ENCODE measurements at places on chromosomes 5 and 9.

DNA sequence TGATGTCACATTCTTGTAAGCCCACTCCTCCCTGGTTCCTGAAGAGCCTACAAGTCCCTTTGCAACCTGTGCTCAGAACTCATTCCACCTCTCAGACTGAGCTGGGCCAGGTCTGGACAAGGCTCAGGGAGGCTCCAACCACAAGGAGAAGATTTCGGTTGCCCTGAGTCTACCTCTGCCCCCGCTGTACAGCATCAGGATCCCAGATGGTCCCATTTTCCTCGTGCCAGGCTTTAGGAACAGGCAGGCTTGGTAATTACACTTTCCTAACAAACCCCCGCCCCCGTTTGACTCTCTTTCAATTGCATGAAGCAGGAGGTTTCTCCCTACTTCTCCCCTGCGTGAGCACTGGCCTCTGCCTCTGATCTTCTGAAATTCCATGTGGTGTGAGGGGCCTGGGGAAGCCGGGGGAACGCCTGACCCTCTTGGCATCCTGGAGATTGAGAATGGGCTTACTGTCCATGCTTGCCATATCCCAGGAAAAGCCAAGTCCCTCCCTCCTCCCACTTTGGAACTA, 86.9 kb upstream of the CTNNA1 start:
- H3K36me3 ChIP-seq, result no peaks in the 10 kb centered on the region
- no peak for DNase-seq
- no peak overlapping the region for H3K27ac ChIP-seq

DNA sequence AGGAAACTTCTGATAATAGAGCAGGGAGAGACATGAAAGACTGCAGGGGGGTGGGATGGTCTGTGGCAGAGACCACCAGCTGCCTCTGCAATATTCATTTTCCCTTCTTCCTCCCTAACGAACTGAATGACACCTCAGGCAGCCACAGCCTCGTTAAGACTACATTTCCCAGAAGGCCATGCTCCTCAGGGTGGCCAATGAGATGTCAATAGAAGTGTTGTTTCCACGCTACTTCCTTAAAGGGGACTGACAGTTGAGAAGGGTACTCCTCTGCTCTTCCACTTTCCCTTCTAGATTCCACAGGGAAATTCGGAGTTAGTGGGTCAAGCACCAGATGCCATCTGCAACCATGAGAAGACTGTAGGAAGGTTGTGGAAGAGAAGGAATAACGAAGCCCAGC, 52.0 kb upstream of the DAPK1 start:
- peaks cover 5% of the 10 kb centered on the region for H3K4me1 ChIP-seq
- no peaks in the 10 kb centered on the region for H3K36me3 ChIP-seq
- no peaks in the 10 kb centered on the region for H3K27me3 ChIP-seq
- peak; percentile 42 for DNase-seq

GRCh38 chr9:131608493-131609037, 63.2 kb downstream of the PRRT1B start:
- no peak overlapping the region for H3K4me3 ChIP-seq
- H3K27me3 ChIP-seq, result no peaks in the 10 kb centered on the region
- peaks cover 75% of the 10 kb centered on the region for H3K36me3 ChIP-seq

DNA sequence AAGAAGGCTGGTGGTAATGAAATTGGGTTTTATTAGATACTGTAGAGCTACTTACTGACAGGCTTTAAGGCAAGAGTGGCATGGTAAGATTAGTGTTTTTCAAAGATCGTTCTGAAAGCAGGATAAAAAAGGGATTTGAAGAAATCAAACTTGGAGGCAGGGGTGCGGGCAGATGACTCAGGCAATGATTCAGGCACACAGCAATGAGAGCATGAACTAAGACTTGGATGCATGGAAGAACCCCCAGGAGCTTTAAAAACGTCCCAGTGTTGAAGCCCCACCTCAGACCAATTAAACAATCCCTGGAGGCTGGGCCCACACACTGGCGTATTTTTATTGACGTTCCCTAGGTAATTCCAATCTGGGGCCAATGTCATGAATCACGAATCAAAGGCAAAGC, 102.5 kb downstream of the SREK1 start:
- H3K27ac ChIP-seq, result no peak overlapping the region
- H3K36me3 ChIP-seq, result no peaks in the 10 kb centered on the region
- no peak overlapping the region for H3K4me3 ChIP-seq
- no peaks in the 10 kb centered on the region for H3K27me3 ChIP-seq
- no peaks in the 10 kb centered on the region for H3K4me1 ChIP-seq
